NB4 (cell line): ENCODE measurements at places on chromosomes 1 and 21.

GRCh38 chr21:20617130-20617529 is 381.1 kb upstream of the NCAM2 start:
- no peak for DNase-seq

DNA sequence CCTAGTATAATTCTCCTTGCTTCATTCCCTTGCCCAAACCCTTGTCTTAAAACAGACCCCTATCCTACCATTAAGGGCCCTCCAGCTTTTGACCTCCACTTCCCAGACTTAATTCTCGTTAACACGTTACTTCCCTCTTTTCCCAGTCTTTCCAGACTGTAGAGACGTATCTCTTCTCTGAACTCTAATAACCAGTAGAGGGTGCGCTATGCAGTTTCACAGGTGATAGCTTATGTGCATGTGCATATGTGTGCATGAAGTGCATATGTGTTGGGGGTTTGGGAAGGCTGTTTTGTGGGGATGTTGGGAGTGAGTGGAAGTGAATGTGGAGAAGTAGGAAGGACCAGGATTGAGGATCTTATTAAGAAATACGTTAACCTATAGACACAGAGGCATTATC is 78.1 kb upstream of the CCDC190 start:
- no peak for DNase-seq

- DNase-seq, result no peak
Observed at GRCh38 chr1:230210326-230210980, 143.4 kb downstream of the GALNT2 start.

DNA sequence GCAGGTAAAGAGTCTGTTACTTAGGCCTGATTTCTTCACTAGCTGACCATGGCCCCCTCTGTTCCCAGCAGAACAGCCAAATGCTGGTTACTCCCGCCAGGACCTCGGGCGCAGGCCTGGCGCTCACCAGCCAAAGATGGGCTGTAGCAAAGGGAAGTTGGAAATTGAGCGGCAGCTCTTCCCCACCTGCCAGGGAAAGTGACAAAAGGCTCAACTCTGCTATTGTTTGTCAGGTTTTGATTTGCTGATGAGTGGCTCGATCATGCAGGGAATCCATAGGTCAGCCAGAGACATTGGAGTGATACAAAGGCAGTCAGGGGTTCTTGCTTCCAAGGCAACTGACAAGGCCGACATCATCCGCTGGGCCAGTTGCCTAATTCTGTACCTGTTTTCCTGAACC is 120.1 kb downstream of the ASTN1 start:
- no peak for DNase-seq

- no peak for DNase-seq
Observed at GRCh38 chr1:25360596-25361581, 22.8 kb downstream of the TMEM50A start.

GRCh38 chr1:205962821-205963221 is 19.6 kb upstream of the SLC26A9 start:
- DNase-seq, result peak; percentile 39

DNA sequence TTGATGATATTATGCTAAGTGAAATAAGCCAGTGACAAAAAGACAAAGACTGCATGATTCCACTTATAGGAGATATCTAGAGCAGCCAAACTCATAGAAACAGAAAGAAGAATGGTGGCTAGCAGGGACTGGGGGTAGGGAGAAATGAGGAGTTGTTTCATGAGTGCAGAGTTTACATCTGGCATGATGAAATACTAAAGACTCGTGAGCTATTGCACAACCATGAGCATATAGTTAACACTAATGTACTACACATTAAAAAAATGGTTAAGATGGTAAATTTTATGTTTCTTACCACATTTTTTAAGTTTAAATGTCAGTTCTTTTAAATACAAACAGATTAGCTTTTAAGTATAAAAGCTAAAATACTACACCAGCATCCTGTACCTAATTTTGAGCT is 57.8 kb downstream of the ESRRG start:
- DNase-seq, result peak; percentile 24

- DNase-seq, result no peak
Observed at GRCh38 chr1:25856856-25857255, 2.4 kb downstream of the AUNIP start.

GRCh38 chr1:29921741-29922140 is 685.4 kb downstream of the PTPRU start:
- DNase-seq, result no peak

GRCh38 chr1:90834886-90835660 is 118.0 kb upstream of the BARHL2 start:
- peak; percentile 9 for DNase-seq
